ENCODE measurements at places on chromosomes 7 and 10.

- no peak for DNase-seq
Measured at GRCh38 chr10:86661161-86662025, 6.9 kb upstream of the LDB3 start.

- no peak for DNase-seq
Measured at GRCh38 chr7:139708541-139708940, 69.3 kb downstream of the HIPK2 start.

DNA sequence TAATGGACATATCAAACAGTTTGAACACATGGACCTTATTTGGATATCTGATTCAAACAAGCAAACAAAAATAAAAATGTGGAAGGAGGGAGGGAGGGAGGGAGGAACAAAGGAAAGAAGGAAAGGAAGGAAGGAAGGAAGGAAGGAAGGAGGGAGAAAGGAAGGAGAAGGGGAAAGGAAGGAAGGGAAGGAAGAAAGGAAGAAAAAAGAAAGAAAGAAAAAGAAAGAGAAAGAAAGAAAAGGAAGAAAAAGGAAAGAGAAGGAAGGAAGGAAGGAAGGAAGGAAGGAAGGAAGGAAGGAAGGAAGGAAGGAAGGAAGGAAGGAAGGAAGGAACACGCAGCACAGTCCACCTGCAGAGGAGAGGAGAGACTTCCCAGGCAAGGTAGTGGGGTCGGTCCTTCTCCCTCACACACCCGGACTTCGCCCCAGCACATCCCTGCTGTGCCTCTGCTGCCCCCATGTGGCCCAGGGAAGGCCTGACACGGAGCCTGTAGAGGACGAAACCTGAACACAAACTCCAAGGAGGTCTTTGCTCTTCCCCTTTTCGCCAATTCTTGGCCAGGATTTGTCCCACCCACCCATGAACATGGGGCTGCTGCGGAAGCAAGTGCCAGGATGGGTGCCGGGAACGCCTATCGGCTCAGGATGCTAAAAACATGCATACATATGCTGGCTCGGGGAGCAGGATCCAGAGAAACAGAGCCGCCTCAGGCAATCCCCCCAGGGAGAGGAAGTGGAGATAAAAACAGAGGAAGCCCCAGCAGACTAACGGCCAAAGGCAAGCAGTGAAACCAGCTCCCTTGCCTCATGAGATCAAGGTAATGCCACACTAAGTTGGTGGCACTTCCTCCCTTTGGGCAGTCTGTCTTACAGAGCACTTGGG is 52.3 kb upstream of the DGKI start:
- DNase-seq: peak; percentile 70

DNA sequence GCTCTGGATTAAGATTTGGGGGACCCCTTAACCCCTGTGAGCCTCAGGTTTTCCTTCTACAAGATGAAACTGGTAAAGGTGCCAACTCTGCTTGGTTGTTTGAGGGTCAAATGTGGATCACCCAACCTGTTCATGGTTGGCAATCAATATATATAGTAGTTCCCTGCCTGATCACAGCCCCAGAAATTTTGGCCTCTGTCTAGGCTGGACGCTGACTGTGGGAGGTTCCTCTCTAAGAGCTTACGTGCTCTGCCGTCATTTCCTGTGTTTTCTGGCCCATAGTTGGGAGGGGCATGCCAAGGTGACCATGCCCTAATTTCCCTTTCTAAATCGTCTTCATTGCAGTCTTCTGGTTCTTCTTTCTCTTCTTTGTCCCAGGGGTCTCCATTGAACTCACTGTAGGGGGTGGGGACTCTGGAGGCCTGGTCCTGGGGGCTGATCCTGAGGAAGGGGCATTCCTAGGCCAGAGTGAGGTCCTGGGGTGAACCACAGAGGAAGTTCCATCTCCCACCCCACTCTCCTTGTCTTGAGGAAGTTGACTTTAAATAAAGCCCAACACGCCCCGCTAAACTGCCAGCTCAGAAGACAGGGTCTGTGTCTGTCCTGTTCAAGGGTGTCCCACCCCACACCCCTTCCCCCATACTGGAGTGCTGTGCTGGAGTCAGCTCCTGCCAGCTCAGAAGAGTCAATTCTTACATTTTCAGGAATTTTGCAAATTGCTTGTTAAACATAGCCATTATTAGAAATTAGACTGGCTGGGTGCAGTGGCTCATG is 98.9 kb upstream of the SDK1 start:
- DNase-seq: no peak

DNA sequence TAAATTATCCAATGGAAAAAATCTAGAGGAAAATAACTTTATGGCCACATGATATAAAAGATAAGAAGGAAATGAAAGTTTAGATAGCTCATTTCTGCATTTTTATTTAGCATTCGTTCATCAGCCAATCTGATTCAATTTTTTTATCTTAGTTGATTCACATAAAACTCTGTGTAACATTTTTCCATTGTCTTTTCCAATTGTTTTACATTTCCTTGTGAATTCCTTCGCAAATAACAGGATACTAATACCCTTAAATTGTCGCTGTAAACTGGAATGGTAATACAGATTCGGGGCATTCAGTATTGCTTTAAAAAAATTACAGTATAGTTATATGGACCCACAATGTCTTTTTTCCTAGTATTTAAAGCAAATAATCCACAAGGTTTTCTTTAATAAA is 136.4 kb downstream of the CUBN start:
- DNase-seq: no peak
